ENCODE measurements at places on chromosomes 11 and 22.

- DNase-seq = no peak
Observed at GRCh38 chr11:61004761-61005181, 33.3 kb downstream of the CD6 start.

DNA sequence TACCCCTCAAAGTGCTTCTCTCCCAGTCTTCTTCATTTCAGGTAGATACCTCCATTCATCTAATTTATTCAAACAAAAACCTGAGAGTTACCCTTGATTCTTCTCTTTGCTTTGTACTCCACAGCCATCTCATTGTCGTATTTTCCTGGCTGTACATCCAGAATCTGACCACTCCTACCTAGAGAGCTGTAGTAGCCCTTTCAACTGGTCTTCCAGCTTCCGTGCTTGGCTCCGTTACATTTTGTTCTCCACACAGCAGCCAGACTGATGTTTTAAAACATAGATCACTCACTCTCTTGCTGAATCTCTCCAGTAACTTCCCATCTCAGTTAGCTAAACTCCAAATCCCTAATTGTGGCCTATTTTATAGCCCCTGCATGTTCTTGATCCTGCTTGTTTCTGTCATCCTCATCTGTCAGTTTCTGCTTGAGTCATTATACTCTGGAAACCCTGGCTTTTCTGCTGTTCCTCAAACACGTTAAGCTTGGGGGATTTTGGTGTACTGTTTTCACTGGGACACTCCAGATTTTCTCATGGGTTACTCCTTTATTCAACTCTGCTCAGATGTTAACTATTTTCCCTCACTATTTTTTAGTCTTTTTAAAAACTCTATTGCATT lies 7.4 kb downstream of the SPCS2 start:
- no peak for DNase-seq

DNA sequence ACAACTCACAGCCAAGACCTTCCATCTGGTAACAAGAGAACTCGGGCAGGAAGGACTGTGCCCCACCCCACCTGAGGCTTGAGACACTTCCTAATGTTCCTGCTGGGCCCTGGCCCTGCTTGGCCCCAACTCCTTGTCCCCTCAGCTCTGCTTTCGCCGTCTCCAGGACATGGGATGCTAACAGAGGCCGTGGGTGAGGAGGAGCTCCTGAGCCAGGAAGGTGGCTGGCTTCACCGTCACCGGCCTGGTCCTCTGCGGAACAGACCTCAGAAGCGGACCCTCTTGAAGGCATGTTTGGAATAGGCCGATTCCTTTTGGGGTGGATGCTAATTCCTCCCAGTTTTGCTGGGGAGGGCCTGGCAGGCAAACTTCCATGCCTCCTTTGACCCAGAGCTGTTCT lies 154.3 kb downstream of the CACNA1I start:
- DNase-seq = no peak

GRCh38 chr22:20037419-20037818 lies 16.5 kb downstream of the TANGO2 start:
- no peak for DNase-seq

GRCh38 chr11:27696115-27696514 lies 4.1 kb downstream of the BDNF start:
- no peak for DNase-seq

DNA sequence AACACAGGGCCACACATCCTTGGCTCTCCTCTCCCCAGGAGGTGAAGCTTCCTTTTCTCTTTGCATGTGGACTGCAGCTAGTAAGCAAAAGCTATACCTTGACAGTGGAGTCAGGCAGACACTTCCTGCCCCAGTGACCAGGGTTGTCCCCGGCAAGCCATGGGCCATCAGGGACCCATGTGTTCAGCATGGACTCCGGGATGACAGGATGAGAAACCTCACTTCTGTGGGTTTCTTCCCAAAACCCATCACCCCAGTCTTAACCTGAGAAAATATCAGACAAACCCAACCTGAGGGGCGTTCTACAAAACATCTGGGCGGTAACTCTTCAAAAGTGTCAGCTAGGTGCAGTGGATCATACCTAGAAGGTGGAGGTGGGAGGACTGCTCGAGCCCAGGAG lies 40.2 kb downstream of the GNB1L start:
- DNase-seq = no peak

- DNase-seq = no peak
Observed at GRCh38 chr11:69682221-69682620, 7.1 kb upstream of the LTO1 start.

DNA sequence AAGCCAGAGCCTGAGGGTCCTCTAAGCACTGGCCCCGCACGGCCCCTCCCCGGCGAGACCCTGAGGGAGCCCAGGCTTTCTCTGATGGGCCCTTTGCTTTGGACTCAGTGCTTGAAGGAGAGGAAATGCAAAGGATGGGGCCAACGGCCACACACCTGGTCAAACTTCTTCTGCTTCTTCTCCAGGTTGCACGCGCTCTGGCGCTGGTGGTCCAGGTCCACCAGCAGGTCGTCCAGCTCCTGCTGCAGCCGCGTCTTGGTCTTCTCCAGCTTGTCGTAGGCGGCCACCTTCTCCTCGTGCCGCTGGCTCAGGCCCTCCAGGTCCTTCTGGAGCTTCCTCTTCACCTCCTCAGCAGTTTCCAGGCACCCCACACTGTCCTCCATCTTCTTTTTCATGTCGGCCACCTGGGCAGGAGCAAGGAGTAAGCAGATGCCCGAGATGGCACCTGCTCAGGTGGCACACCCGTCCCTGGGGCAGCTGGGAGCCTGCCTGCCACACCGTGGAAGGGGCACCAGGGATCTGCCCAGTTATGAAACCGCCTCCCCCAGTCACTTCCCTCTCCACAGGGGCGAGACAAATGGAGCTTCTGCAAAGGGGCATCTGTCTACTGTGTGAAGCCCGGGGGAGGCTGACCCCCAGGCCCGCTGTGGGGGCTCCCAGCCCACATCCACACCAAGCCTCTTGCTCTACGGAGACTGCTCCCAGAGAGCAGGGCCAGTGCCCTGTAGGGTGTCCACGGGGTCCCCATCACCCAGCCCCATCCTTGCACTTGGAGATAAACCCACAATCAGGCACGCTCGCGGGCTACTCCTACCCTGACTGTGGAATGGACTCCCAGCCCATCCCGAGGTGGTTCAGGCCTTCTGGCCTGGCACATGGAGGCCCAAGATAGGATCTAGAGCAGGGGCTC lies 39.2 kb downstream of the APOL1 start:
- no peak for DNase-seq

DNA sequence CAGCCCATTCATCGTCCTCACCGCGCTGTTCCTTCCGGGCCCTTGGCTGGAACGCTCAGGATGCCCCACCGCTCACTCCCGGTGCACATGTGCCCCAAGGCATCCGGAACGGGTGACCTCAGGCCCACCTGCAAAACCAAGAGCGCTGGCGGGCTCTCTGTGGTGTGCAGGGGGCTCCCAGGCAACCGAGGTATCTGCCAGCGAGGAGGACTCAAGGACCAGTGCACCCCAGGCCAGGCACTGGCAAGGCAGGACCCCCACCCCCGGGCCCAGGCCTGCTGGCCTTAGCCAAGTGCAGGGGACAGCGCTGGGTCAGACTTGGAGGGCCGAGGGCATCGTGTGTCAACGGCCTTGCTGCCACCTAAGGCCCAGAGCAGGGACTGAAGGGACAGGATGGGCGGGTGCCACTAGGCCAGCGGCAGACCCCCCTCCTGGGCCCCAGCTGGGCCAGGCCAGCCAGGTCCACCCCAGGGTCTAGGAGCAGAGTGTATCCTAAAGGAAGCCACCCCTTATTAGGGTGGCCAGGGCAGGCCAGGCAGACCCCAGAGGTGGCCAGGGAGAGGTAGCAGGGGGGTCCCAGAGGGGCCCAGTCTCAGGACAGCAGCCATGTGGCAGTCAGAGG lies 8.5 kb downstream of the TNNT3 start:
- no peak for DNase-seq

- no peak for DNase-seq
Observed at GRCh38 chr11:35083431-35084238, 55.3 kb upstream of the CD44 start.

GRCh38 chr22:39525658-39525975 lies 5.3 kb downstream of the ATF4 start:
- no peak for DNase-seq

DNA sequence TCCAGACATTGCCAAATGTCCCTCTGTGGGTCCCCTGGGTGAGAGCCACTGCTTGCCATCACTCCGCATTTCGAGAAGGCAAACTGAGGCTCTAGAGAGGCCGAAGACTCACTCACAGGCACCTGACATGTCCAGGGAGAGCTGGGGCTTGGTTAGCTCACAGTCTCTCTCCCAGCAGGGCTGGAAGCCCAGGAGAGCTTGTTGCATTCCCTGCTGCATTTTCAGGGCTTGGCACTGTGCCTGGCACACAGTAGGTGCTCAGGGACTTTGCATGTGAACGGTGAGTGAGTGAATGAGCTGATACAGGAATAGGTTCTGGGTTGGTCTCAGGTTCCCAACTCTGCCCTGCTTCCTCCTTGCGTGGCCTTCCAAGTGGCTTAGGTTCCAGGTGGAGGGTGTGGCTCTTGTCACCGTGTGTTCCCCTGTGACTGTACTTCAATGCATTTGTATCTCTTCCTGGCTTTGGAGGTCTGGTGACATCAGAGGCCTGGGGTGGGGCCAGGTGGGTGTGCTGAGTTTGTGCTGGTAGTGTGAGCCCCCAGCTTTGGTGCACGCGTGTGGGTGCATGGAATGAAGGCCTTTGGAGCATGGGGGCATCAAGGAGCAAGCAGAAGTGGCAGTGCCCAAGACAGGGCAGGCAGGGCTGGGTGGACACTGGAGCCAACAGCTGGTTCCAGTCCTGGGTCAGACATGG lies 18.4 kb upstream of the SMIM38 start:
- DNase-seq = no peak

GRCh38 chr11:22626573-22627239 lies 1.1 kb upstream of the FANCF start:
- DNase-seq = no peak

DNA sequence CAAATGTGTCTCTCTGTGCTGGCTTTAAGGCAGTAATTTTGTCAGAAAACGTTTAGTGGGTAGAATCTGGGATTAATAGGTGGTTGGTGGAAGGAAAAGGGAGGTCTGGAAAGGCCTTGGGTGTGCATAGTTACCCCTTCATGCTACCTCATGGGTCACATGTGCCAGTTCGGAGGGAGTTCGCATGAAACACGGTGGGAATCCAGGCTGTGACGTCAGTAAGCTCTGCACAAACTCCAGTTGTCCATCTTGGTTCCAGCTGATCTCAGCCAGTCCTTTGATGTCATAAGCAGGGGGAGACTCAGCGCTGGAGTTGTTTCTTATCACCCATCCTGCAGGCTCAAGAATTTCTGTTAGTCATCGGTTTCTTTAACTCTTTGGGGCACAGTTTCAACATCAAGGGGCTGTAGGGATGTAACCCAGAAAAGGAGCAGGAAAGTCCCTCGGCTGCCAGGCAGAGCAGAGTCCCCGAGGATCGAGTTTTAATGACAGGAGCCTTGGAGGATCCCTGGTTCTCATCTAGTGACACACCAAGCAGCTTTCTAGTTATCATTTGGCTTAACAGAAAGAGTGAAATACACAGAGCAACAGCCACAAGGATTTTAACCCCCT lies 28.9 kb downstream of the MOV10L1 start:
- no peak for DNase-seq

DNA sequence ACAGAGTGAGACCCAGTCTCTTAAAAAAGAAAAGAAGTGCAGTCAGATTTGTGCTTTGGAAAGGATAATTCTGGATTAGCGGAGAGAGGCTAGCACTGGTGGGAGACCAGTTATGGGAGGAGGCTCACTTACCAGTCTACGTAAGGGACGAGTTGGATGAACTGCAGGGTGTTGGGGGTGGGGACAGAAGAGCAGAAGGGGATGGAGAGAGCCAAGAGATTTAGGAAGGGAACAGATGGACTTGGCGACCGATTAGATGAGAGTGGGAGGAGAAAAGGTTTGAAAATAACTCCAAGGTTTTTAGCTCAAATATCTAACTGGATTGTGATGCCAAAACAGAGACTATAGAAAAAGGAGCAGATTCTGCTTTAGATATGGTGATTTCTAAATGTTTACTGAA lies 81.4 kb downstream of the SFI1 start:
- DNase-seq = no peak

- DNase-seq = no peak
Observed at GRCh38 chr22:38347944-38348750, 30.9 kb upstream of the CSNK1E start.

GRCh38 chr11:10349281-10349665 lies 44.4 kb downstream of the ADM start:
- DNase-seq = no peak

DNA sequence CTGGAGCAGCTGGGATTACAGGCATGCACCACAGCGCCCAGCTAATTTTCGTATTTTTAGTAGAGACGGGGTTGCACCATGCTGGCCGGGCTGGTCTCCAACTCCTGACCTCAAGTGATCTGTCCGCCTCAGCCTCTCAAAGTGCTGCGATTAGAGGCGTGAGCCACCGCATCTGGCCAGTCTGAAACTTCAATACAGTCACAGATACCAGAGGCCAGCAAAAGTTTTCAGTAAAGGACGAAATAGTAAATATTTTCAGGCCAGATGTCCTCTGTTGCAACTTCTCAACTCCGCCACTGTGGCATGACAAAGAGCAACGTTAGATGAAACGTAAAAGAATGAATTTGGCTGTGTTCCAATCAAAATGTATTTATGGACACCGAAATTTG lies 403.6 kb downstream of the MN1 start:
- no peak for DNase-seq

DNA sequence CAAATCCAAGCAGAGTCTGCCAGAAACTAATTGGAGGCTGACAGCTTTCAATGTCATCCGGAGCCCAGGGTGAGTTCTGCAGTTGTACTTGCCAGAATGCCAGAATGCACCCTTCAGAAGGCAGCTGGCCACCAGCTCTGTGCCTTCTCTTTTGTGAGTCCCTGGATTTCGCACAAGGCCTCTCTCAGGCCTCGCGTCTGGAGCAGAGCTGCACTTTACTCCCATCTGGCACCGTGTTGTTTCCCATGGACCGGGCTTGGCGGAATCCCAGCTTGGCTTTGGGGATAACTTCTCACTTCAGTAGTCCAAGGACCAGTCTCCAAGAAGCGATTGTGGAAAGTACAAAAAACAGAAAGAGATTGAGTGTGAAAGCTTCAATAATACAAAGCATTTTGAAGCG lies 451.3 kb upstream of the KIRREL3 start:
- DNase-seq = no peak

DNA sequence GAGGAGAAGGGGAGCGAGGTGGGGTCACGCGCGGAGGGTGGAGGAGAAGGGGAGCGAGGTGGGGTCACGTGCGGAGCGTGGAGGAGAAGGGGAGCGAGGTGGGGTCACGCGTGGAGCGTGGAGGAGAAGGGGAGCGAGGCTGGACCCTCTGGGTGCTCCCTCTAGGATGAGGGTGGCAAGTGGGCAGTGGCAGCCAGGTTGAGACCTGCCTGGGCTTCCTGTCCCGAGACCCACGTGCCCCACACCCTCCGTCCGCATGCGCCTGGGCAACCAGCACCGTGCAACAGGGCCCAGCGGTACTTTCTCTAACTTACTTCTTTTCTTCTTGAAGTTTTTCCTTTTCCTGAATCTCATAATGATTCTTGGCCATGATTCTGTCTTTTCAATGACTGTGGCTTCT lies 11.1 kb downstream of the MRPL21 start:
- no peak for DNase-seq

DNA sequence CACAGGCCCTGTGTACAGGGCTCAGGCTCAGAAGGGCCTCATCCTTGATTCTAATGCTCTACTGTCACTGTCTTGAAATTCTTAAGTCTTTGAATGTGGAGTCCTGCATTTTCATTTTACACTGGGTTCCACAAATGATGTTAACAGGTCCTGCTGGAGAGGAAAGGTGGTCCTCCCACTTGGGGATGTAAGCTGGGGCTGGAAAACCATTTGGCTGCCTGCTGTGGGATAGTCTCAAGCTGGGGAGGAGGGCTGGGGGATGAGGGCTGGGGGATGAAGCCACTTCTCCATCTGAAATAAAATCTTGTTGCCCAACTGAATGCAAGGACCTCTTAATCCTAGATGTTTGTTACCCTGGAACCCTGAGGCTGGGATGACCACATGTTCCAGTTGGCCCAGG lies 423.0 kb downstream of the TENM4 start:
- no peak for DNase-seq

Measured in NCI-H2081 treated with DMSO at 0.1 percent for 48 hours (cell line).